ENCODE measurements at places on chromosomes 5 and 9. TPM values are rescaled to one million over a fixed set of nuclear protein-coding genes. Genes with fewer than 3 reads are reported as not detected.
A peak's percentile ranks its signal among the peaks of the same experiment; 100 is the strongest.

DNA sequence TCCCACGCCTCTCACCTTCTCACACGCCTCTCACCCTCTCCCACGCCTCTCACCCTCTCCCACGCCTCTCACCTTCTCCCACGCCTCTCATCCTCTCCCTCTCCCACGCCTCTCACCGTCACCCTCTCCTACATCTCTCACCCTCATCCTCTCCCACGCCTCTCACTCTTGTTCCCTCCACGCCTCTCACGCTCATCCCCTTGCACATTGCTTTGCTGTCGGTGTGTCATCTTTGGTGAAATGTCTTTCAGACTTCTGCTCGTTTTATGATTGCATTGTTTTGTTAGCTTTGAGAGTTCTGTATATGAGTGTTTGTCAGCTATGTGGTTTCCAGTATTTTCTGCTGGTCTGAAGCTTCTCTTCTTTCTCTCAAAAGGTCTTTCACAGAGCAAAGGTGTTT, 102.7 kb downstream of the EHMT1 start:
- peaks cover 79% of the 10 kb centered on the region for H3K36me3 ChIP-seq
- DNase-seq: peak; percentile 70
- H3K4me3 ChIP-seq: peak overlapping the region; percentile 48

SLC25A2 gene
- total RNA-seq: 0.30 TPM

- H3K36me3 ChIP-seq: peaks cover 2% of the 10 kb centered on the region
- H3K27me3 ChIP-seq: no peaks in the 10 kb centered on the region
- peak overlapping the region; percentile 76 for H3K27ac ChIP-seq
- peak overlapping the region; percentile 74 for H3K4me3 ChIP-seq
Observed at GRCh38 chr5:176415240-176415951, 943 bp downstream of the CLTB start.

- peak overlapping the region; percentile 56 for H3K4me3 ChIP-seq
- H3K4me1 ChIP-seq: peaks cover 18% of the 10 kb centered on the region
- peaks cover 3% of the 10 kb centered on the region for H3K36me3 ChIP-seq
- DNase-seq: peak; percentile 6
- no peaks in the 10 kb centered on the region for H3K27me3 ChIP-seq
Observed at GRCh38 chr5:127228540-127229184, 61.9 kb upstream of the MEGF10 start.

DNA sequence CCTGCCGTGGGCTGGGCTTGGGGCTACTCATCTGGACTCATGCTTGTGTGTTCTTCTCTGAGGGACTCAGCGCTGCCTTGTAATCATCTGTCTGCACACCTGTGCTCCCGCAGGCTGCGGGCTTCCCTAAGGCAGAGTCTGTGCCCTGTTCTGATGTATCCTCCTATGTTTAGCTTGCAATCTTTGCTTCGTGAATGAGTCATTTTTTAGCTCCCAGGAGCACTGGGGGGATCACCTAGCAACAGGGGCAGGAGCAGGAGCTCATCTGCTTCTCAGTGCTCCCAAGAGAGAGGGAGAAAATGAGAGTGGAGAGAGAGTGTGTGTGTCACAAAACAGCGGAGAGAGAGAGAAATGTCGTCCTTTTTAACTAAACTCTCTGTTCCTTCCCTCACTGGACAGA, 202.4 kb upstream of the ZNF618 start:
- no peak for DNase-seq
- H3K27me3 ChIP-seq: peaks cover 16% of the 10 kb centered on the region
- no peaks in the 10 kb centered on the region for H3K36me3 ChIP-seq
- H3K27ac ChIP-seq: no peak overlapping the region
- H3K4me3 ChIP-seq: no peak overlapping the region

PTPN3 gene
- total RNA-seq: 0.32 TPM

DNA sequence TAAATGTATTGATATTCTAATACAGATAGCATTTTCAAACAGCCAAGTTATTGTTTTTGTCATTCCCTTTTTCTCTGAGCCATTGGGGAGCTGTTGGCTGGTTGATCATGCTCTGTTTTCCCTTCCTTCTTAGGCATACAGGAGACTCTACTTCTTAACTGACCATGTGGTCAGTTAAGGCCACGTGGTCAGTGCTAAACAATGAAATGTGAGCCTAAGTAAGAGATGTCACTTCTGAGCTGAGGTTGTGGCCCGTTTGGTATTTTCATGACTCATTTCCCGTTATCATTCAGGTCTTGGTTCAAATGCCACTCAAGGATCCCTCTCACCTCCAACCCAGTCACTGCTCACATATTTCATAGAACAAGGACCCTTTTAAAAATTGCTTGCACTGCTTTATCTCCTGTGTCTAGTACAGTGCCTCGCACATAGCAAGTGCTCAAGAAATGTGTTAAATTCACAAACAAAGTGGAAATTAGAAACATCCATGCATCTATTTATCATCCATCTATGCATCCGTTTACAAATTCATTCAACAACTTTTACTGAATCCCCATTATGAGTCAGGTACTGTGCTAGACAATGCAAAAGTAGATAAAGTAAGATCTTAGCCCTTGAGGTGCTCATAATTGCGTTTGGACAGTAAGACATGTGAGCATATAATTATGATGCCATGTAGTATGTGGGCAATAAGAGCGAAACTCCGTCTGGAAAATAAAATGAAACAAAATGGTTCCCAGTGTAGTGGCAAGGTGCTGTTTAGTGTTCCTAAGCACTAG, 50.7 kb downstream of the ARRDC3 start:
- H3K27me3 ChIP-seq: no peaks in the 10 kb centered on the region
- peaks cover 20% of the 10 kb centered on the region for H3K4me1 ChIP-seq
- H3K4me3 ChIP-seq: no peak overlapping the region

NEK6 gene
- total RNA-seq: 10.1 TPM

DNA sequence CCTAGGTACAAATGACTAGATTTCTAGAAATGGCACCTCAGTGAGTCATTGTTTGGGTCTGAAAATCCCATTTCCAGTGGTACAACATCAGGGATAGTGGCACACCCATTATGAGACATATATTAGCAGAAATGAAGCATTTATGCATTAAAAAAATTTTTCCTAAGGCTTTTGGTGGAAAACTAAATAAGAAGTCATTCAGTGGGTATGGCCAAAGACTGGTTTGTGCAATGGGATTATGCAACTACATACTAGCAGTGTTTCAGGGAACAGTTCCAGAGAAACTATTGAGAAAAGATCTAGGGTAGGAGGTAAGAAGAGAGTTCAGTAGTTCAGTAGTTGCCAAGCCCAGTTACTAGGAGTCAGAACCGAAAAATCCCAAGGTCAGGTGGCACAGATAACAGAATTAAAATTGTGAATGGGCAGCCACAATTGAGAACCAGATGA, 106.5 kb upstream of the HAPLN1 start:
- no peak overlapping the region for H3K27ac ChIP-seq
- no peaks in the 10 kb centered on the region for H3K27me3 ChIP-seq
- H3K4me1 ChIP-seq: no peaks in the 10 kb centered on the region
- no peak overlapping the region for H3K4me3 ChIP-seq
- no peaks in the 10 kb centered on the region for H3K36me3 ChIP-seq

DNA sequence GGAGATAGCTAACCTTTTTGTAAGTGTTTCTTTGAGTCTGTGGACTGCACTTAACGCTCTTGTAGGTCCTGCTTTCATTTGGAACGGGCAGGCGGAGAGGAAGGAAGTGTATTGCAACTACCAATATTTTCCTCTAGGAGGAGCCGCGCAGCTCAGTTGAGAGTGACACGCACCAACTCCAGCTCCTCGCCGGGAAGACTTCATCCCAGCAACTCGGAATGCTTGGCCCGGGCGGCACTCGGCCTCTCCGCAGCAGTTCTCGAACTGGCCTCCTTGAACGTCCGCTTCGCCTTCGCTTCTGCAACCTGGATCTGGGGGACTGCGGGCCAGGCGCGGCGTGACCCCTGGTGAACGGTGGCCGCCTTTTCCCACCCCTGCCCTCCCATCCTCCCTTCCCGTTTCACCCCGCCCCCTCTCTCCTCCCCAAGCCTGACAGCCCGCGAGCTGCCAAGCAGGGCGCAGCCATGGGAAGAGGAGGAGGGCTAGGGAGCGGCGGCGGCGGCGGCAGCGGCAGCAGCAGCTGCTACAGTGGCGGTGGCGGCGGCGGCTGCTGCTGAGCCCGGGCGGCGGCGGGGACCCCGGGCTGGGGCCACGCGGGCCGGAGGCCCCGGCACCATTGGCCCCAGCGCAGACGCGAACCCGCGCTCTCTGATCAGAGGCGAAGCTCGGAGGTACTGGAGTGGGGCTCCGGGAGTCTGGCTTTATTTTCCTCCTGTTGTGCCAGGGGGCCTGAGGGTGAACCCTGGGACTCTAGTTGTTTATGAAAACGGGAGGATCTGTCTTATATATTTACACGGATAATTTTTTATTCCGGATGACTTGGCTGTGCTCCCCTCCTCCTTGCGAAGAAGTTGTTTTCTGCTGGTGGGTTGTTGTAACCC, at the start of gene GHR:
Gene GHR (plus strand): TSS at position 155 of the 881 bp plus-strand sequence. CDS start 142,436 bp downstream, outside the sequence.
- H3K27me3 ChIP-seq: peaks cover 24% of the 10 kb centered on the region
- no peaks in the 10 kb centered on the region for H3K4me1 ChIP-seq
- peak; percentile 54 for DNase-seq
- no peaks in the 10 kb centered on the region for H3K36me3 ChIP-seq
- no peak within 1 kb of the TSS for H3K4me3 ChIP-seq
- no peak within 1 kb of the TSS for H3K27ac ChIP-seq

DNA sequence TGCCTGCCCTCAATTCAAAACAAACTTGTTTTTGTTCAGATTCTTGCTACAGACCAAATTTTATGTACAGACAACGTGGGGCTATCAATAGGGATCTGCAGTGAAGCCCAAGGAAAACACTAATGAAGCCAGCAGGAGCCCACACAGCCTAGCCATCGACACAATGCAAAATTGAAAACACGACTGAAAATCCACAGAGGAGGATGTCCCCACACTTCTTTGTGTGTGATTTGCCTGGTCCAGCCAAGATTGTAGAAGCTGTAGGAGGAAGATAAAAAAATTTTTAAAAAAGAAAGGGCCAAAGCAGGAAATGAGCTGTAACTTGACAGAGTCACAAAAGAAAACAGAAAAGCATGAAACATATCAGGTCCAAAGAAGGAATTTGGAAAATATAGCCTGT, 34.8 kb downstream of the HTR4 start:
- H3K36me3 ChIP-seq: no peaks in the 10 kb centered on the region
- H3K27me3 ChIP-seq: peaks cover 12% of the 10 kb centered on the region
- DNase-seq: no peak

- H3K27ac ChIP-seq: no peak overlapping the region
- no peak for DNase-seq
- H3K36me3 ChIP-seq: no peaks in the 10 kb centered on the region
- H3K4me3 ChIP-seq: no peak overlapping the region
- no peaks in the 10 kb centered on the region for H3K27me3 ChIP-seq
Observed at GRCh38 chr5:27191786-27192510, 153.6 kb upstream of the CDH9 start.
